Activated CD8-positive, alpha-beta memory T cell treated with anti-CD3 and anti-CD28 coated beads, Interleukin-2, amount 10 ng/mL, durations not matched to agents 7 days and 5 days (primary cell): ENCODE measurements at places on chromosomes 5 and 9. TPM values are rescaled to one million over a fixed set of nuclear protein-coding genes. Genes with fewer than 3 reads are reported as not detected.

STKLD1 gene
- 1.4 TPM for total RNA-seq

PLEKHG4B gene
- total RNA-seq, result not detected

PCDHA1 gene
- not detected for total RNA-seq

CBY3 gene
- total RNA-seq, result 0.59 TPM

GFPT2 gene
- total RNA-seq, result 0.15 TPM

ST8SIA4 gene
- 59.3 TPM for total RNA-seq

CREBRF gene
- 11.2 TPM for total RNA-seq

SV2C gene
- total RNA-seq, result 0.26 TPM

VAV2 gene
- total RNA-seq, result 5.5 TPM

DNA sequence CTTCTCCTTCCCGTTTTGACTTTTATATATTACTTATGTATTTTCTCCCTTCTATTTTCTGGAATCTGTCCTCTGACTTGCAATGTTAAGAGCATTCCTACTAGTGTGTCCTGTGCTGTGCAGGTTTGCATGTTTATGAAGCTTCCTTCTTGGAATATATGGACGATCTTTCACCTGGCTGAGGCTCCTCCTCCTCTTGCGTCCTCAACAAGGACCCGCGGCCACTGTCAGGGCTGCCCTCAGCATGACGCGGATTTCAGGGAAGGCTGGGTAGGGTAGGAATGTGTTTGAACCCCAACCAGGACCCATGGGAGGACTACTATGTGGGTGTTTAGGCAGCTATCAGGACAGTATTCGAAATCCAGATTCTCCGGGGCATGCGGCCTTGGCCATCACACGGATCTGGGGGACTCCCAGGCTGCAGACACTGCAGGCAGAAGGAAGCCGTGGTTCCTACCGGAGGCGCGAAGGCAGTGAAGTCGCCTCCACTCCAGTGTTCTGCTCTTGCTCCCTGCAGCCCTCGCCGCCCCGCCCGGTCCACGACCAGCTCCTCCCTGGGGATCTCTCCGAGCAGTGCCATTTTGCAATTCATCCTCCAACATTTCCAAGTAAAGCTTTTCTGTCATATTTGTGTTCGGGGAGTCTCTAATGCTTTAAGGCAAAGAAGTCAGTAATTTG lies 37.0 kb upstream of the OSMR start:
- no peak for DNase-seq

- no peak for DNase-seq
Observed at GRCh38 chr5:31551878-31552277, 19.8 kb downstream of the C5orf22 start.

DNA sequence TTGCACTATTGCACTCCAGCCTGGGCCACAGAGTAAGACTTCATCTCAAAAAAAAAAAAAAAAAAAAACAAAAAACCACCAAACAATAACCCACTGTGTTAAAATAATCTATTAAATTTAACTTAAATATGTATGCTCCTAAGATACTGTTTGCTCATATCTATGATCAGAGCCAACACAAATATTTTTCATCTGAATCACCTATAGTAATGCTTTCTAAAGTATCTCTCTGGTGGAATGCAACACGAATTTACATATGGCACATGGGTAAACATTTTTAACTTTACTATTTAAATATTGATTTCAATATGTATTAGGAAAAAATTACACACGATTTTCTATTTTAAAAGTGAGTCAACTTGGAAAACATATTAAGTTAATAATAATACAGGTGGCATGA lies 196.4 kb downstream of the RFX3 start:
- DNase-seq, result no peak

DNA sequence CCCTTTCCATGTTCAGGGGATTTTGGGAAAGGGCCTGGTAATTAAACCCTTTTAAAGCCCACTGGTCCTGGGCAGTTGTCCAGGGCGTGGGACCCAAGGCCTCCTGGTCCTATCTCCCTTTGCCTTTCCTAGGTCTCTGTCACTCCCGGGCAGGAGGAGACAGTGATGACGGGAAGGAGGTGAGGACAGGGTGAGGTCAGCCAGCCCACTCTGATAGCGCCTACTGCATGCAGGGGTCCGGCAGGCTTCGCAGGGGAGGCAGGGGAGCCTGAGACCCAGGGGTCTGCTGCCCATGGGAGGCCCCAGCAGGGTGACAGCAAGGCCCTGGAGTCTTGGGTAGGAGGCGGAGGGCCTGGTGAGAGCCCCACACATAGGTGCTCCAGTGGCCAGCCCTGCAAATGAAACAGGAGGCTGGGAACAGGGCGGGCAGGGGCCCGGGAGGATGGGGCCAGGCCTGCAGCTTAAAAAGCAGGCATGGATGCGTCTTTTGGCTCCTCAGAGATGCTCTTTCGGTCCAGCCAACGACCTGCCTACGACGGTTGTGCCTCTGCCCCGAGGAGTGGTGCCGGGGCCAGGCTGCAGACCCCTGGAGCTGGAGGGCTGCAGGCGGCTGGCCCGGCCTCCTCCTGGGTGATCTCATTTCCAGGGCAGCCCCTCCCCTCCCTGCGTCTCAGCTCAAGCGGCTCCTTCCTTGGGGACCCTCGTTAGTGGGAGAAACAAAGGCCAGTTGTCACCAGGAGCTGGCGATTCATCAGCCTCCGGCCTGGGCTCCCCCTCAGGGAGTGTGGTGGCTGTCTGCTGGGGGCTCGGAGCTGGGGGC lies 6.7 kb upstream of the RXRA start:
- no peak for DNase-seq

DNA sequence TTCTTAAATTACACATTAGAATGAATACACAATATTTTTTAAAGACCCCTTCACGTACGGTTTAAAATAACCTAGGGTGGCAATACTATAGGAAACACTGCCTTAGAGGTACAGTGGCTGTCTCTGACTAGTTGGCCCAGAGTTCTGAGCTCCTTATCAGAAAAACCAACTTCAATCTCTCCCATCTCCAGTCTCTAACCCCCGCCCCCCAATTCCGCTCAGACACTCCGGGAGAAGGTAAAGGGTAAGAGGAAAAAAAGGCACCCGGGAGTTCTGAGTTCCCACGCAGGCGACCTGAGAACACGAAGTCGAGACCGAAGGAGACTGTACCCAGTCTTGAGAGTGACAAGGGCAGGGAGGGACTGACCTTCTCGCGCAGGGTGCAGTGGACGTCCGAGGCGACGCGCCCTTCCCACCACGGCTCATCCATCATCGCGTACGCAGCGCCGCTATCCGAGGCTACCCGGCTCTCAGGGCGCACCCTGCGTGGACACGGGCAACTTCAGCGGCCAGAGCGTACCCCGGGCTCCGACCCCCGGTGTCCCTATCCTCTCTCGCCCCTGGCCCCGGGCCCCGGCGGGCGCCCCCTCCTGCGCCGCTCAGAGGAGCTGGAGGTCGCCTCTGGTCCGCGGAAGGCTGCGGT lies 752 bp downstream of the CCNJL start:
- DNase-seq, result no peak

- DNase-seq, result no peak
Observed at GRCh38 chr9:100277166-100277979, 75.4 kb downstream of the TEX10 start.

DNA sequence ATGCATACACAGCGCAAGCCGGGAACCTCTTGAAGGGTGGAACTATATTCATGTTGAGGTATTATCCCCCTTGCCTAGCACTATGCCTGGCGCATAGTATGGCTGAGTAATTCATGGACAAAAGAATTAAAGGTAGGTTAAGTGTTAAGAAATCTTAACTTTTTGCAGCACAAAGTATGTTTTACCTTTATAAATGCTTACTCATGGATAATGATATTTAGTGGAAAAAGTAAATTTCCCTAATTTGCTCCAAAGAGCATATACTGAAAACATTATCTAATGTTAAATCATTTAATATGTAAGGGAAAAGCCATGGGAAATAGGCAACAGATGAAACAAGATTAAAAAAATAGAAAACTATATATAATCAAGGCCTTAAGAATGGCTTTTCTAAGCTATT lies 296.2 kb downstream of the PJA2 start:
- DNase-seq, result no peak

- DNase-seq, result no peak
Observed at GRCh38 chr9:114282104-114282485, 40.8 kb upstream of the ORM1 start.

GRCh38 chr5:156376751-156377150 lies 49.8 kb downstream of the SGCD start:
- DNase-seq, result no peak

DNA sequence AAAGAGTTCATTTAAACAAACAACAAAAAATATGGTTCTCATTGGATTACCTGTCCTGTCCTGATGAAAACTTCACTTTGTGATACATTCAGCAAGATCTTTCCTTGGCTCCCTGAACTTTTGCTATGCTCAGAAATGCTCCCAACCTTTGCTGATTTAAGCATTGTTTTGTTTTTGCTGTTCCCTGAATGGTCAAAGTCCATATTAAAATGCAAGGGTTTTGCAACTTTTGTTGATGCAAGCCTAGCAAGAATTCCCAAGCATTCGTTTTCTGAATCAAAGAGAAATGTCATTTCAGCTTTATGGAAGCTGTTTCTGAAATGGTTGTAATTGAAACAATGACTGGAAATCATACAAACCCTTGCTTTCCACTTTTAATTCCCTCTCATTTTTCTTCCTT lies 3.1 kb upstream of the SFXN1 start:
- no peak for DNase-seq

GRCh38 chr9:35649431-35650340 lies 1.0 kb downstream of the SIT1 start:
- peak; percentile 77 for DNase-seq

DNA sequence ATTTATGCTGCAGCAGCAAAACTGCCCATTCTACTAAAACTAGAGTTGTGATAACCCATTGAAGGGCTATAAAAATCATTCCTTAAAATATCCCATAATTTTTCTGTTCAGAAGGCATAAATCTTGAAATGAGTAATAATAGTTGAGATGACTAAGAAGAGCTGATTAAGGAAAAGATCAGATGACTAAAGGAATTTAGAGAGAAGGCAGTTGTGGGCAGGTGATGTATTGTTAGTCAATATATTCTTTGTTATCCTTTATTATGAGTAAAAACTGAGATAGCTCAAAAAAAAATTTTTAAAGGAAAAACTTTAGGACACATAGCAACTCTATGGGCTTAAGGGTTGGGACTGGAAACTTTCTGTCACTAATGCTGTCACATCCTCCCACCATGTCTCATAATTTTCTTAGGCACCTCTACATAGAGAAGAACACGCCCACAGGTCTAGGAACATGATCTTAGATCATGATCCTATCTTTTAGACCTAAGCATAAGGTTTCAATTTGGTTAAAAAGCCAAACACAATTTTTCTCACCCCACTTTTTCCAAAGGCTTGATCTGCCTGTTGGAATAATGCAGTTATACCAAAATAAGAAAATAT lies 597.5 kb upstream of the MEF2C start:
- DNase-seq, result no peak

- peak; percentile 58 for DNase-seq
Observed at GRCh38 chr9:95516734-95517558, at the start of gene PTCH1. Gene PTCH1 (minus strand): TSS chr9:95516971.

- DNase-seq, result no peak
Observed at GRCh38 chr5:50501491-50502228, 60.6 kb upstream of the EMB start.
